ENCODE measurements at places on chromosomes 1 and 21.

DNA sequence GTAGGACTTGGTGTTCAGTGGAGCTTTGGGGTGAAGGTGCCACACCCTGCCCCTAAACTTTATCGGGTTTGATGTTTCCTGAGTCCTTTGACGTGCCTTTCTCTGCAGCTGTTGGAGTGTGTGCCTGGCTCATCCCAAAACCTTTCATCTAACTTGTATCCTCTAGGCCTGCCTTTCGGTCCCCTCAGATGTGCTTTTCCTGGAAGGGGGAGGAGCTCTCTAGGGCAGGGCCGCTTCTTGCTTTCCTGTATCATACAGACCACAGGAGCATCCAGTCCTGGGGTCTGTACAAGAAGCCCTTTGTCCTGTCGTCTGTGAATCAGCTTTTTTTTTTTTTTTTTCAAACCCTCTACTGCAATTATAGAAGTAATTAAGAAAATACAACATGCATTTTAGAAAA lies 35.7 kb downstream of the PTGFRN start:
- no peak for DNase-seq

- DNase-seq: no peak
These were observed 370.1 kb downstream of the PTBP2 start for GRCh38 chr1:97091679-97092078.

DNA sequence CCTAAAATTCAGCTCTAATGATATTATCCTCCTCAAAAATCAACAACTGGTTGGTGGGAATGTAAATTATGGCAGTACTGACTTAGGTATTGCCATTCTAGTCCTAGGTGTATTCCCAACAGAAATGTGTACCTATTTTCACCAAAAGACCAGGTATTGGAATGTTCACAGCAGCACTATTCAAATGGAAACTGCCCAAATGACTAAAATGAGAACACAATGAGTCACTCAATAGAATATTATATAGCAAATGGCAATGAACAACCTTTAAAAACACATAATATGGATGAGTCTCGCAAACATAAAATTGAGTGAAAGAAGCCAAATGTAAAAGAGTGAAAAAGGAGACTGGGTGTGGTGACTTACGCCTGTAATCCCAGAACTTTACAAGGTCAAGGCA lies 44.9 kb downstream of the GADD45A start:
- DNase-seq: no peak

DNA sequence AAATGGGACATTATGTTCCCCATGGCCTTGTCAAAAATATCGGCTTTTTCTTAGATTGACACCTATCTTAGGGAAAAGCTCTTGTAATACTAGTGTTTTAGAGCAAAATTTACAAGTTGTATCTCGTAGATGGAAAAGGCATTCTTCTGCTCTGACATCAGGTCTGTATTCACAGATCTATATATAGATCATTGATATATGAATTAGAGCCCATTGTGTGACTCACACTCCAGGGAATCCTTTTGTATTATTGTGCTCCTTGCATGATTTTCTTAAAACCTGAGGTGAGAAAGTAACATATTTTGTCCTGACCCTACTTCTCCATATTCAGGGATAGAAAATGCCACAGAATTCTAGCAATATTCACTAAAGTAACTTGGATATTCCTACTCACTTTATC lies 1160.8 kb upstream of the B3GALT2 start:
- no peak for DNase-seq

DNA sequence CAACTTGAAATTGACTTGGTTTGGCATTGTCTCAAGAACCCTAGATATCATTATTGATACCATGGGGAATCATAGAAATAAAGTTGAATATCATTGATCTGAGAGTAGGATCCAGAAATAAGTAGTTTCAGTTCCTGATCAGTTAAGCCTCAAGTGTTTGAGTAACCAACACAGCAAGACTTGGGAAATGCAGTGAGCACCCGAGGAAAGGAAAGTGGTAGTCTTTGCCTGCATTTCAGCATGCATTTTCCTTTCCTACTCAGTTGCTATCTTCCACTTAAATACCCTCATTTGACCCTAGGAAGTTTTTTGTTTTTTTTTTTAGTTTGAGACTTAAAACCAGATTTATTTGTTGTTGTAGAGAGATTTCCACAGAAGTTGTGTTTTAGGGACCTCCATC lies 18.9 kb downstream of the CLEC20A start:
- DNase-seq: no peak
